CD4-positive, alpha-beta T cell (primary cell): ENCODE measurements at places on chromosomes 3 and 15. TPM values are rescaled to one million over a fixed set of nuclear protein-coding genes. Genes with fewer than 3 reads are reported as not detected.

Gene GPR149
- not detected for total RNA-seq

Gene SPATA12
- total RNA-seq = not detected

Gene ABI3BP
- not detected for total RNA-seq

GRCh38 chr3:90055666-90056065 is 948.2 kb downstream of the EPHA3 start:
- no peaks in the 10 kb centered on the region for H3K36me3 ChIP-seq
- H3K4me1 ChIP-seq = no peaks in the 10 kb centered on the region
- no peaks in the 10 kb centered on the region for H3K27me3 ChIP-seq

- H3K4me1 ChIP-seq = no peaks in the 10 kb centered on the region
- no peak for DNase-seq
- H3K4me3 ChIP-seq = no peak overlapping the region
- H3K36me3 ChIP-seq = no peaks in the 10 kb centered on the region
Observed at GRCh38 chr15:62153228-62153627, 11.9 kb downstream of the C2CD4B start.

- no peaks in the 10 kb centered on the region for H3K27me3 ChIP-seq
- H3K4me1 ChIP-seq = peaks cover 10% of the 10 kb centered on the region
- H3K4me3 ChIP-seq = no peak overlapping the region
- H3K27ac ChIP-seq = no peak overlapping the region
Observed at GRCh38 chr3:152474585-152474984, 205.9 kb downstream of the MBNL1 start.

- H3K4me3 ChIP-seq = no peak overlapping the region
- no peak for DNase-seq
- H3K27me3 ChIP-seq = no peaks in the 10 kb centered on the region
- H3K27ac ChIP-seq = no peak overlapping the region
Observed at GRCh38 chr3:11206953-11207352, 52.7 kb downstream of the HRH1 start.

- H3K27me3 ChIP-seq = no peaks in the 10 kb centered on the region
- no peak for DNase-seq
- H3K36me3 ChIP-seq = no peaks in the 10 kb centered on the region
- H3K27ac ChIP-seq = no peak overlapping the region
Observed at GRCh38 chr15:76108021-76108723, 48.4 kb downstream of the TMEM266 start.

- no peaks in the 10 kb centered on the region for H3K27me3 ChIP-seq
- DNase-seq = no peak
- no peaks in the 10 kb centered on the region for H3K36me3 ChIP-seq
- H3K27ac ChIP-seq = no peak overlapping the region
- no peak overlapping the region for H3K4me3 ChIP-seq
- no peaks in the 10 kb centered on the region for H3K4me1 ChIP-seq
Observed at GRCh38 chr15:32781781-32782180, 64.0 kb downstream of the GREM1 start.

DNA sequence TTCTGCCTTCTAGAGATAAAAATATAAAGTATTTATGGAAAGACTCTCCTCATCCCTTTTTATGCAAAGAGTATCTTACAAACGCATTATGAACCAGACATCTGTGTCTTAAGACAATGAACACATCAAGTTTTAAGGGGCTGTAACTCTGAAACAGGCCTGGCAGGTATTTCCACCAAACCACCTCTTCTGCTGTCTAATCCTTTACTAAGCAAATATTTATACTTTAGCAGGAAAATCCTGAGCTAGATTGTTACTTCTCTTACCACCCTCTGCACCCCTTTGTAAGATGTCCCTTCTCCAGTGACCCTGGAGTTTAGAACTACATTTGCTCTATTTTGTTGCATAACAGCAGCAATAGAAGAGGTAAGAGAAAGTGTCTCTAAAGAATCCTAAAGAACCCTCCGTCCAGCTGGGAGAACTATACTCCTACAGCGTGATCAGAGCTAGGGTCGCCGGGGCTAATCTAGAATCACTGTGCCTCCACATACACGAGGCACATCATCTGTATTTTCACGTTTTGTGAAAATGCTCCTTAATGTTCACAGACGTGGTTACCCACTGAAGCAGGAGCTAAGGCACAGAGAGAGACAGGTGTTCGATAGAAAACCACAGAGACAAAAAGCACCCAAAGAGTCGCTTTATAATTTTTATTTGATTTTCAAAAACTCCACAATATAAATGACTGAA is 129.6 kb downstream of the FOXP1 start:
- peaks cover 3% of the 10 kb centered on the region for H3K36me3 ChIP-seq
- no peaks in the 10 kb centered on the region for H3K27me3 ChIP-seq
- H3K4me3 ChIP-seq = peak overlapping the region; percentile 6
- H3K4me1 ChIP-seq = peaks cover 67% of the 10 kb centered on the region

DNA sequence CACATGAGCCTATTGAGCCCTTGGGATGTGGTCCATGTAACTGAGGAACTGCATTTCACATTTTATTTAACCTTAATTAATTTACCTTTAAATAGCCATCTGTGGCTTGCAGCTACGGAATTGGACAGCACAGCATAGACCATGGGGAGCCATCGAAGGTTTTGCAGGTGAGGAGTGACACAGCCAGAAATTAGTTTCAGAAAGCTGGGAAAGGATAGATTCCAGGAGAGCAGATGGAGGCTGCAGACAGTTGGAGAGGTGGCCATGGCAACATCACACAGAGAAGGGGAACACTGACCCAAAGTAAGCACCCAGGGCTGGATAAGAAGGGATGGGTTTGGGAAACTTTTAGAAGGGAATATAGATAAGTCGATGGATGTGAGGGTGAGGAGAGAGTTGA is 100.1 kb upstream of the SLC6A11 start:
- no peak for DNase-seq
- H3K4me1 ChIP-seq = no peaks in the 10 kb centered on the region
- H3K27me3 ChIP-seq = peaks cover 5% of the 10 kb centered on the region

DNA sequence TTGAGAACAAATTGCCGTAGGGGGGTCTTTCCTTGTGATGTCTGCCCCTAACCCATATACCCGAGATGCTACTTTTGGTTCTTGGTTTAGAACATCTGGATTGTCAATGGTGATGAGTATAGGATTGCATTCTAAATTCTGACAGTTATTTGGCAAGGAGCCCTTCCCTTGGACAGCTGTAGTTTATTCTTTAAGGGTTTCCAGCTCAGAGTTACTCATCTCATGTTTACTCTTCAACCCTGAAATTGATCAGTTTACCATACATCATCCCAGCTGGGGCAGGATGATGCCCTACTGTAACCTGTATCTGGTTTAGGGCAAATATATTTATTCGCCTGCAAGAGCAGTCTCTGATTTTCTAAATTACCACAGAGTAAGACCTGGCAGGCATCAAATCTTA is 85.7 kb upstream of the XCR1 start:
- no peak overlapping the region for H3K27ac ChIP-seq
- no peaks in the 10 kb centered on the region for H3K27me3 ChIP-seq
- H3K36me3 ChIP-seq = no peaks in the 10 kb centered on the region
- no peak overlapping the region for H3K4me3 ChIP-seq

DNA sequence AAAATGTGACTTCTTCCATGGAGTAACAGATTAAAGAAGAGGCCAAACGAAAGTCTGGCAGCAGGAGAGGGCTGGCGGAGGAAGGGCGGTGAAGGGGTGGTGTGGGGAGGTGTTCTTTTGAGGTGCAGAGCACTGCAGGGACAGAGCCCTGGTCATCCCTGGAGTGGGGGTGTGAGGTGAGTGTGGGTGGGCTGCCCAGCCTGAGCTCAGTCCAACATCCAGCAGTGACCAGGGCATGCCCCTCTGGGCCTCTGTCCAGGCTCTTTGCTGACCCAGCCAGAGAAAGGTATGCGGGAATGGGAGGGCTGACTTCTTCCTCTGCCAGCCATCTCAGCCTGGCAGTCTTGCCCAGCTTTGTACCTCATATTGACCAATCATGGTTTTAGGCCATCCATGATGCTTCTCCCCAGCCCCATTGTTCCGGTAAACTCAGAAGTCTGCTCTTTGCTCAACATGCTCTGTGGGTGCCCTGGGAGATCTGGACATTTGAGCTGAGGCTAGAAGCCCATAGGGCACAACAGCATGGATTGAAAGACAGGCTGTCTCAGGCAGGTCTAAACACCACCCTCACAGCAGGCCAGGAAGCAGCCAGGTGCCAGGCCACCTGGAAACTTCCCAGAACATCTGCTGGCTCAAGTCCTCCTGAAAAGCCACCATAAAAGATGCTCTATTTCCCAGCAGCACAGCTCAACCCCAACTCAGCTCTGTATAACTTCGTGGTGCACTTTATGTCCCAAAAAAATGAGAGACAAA is 25.9 kb upstream of the CXCR6 start:
- peaks cover 54% of the 10 kb centered on the region for H3K4me1 ChIP-seq
- no peak overlapping the region for H3K27ac ChIP-seq
- H3K4me3 ChIP-seq = no peak overlapping the region
- H3K36me3 ChIP-seq = peaks cover 33% of the 10 kb centered on the region
- no peaks in the 10 kb centered on the region for H3K27me3 ChIP-seq
- DNase-seq = no peak
